ENCODE measurements at places on chromosomes 3 and 15.

DNA sequence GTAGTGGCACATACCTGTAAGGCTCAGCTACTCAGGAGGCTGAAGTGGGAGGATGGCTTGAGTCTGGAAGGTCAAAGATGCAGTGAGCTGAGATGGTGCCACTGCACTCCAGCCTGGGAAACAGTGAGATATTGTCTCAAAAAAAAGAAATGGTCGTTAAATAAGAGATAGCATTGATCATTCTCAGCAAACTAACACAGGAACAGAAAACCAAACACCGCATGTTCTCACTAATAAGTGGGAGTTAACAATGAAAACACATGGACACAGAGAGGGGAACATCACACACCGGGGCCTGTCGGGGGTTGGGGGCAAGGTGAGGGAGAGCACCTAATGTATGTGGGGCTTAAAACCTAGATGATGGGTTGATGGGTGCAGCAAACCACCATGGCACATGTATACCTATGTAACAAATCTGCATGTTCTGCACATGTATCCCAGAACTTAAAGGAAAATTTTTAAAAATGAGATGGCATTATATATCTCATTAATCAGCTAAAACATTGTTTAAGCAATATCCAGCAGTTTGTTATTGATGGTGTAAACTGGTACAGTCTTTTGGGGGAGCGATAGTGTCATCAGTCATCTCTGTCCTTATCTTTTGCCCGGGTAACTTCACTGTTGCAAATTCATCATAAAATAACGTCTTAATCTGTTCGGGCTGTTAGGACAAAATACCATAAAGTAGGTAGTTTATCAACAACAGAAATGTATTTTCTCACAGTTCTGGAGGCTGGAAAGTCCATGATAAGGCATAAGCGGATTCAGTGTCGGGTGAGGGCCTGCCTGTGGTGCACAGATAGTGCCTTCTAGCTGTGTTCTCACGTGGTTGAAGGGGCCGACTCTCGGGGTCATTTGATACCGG is 1.7 kb upstream of the MAN2A2 start:
- DNase-seq, result no peak

DNA sequence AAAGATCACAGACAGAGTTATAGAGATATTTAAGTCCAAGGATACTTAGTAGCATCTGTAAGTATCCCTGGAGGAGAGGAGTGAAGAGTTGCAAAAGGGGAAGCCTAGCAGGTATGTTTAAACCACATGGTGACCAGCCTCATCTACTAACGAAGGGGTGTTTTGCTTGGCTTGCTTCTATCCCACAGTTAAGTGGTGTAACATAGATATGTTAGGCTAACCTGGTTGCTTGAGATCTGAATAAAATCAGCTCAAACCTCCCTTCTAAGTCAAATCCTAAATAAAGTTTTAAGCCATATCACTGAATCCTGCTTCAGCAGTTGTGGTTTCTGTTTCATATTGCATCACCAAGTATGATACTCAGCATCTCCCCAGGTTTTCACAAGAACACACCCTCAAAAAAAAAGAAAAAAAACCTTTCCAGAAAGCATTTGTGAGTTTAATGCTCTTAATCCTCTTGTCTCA is 880.2 kb downstream of the ROBO1 start:
- no peak for DNase-seq

DNA sequence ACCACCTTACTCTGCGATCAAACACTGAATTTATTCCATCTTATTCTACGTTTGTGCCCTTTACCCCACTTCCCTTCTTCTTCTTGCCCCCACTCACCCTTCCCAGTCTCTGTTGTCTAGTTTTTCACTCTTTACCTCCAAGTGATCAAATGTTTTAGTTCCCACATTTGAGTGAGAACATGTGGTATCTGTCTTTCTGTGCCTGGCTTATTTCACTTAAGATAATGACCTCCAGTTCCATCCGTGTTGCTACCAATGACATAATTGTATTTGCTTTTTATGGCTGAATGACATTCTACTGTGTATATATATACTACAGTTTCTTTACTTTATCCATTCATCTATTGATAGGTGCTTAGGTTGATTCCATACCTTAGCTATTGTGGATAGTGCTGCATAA is 78.8 kb downstream of the PDCD6IP start:
- DNase-seq, result no peak

- DNase-seq, result no peak
These were observed 120.0 kb downstream of the PLD1 start for GRCh38 chr3:171690281-171690680.

Measured in ascending aorta (tissue), 2 donors.